ENCODE measurements at places on chromosomes 1 and 21. TPM values are rescaled to one million over a fixed set of nuclear protein-coding genes. Genes with fewer than 3 reads are reported as not detected.

The ITLN1 gene
- not detected for total RNA-seq

The CELA2A gene
- total RNA-seq: not detected

The NCAM2 gene
- 1.2 TPM for total RNA-seq

The LRRC7 gene
- not detected for total RNA-seq

The SCP2 gene
- total RNA-seq: 29.2 TPM

- no peak overlapping the region for H3K4me3 ChIP-seq
- no peaks in the 10 kb centered on the region for H3K4me1 ChIP-seq
- H3K27ac ChIP-seq: no peak overlapping the region
- DNase-seq: no peak
- no peaks in the 10 kb centered on the region for H3K36me3 ChIP-seq
Observed at GRCh38 chr1:2967881-2968280, 53.4 kb upstream of the ACTRT2 start.

- no peak for DNase-seq
- H3K36me3 ChIP-seq: no peaks in the 10 kb centered on the region
- H3K4me1 ChIP-seq: no peaks in the 10 kb centered on the region
- H3K27me3 ChIP-seq: no peaks in the 10 kb centered on the region
- H3K27ac ChIP-seq: no peak overlapping the region
- no peak overlapping the region for H3K4me3 ChIP-seq
Observed at GRCh38 chr21:35987475-35987874, 72.9 kb downstream of the SETD4 start.

DNA sequence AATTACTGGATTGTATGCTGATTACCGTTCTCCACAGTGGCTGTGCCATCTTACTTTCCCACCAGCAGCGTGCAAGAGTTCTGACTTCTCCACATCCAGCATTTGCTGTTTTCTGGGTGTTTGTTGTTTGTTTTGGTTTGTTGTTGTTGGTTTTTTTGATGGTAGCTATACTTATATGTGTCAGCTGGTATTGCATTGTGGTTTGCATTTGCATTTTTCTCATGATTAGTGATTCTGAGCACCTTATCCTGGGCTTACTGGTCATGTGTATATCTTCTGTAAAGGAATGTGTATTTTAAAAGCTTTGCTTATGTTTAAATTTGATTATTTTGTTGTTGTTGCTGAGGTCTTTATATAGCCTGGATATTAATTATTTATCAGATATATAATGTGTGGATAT lies 66.9 kb upstream of the MAP1LC3C start:
- no peaks in the 10 kb centered on the region for H3K4me1 ChIP-seq
- no peak overlapping the region for H3K27ac ChIP-seq
- no peaks in the 10 kb centered on the region for H3K27me3 ChIP-seq
- no peaks in the 10 kb centered on the region for H3K36me3 ChIP-seq
- DNase-seq: no peak
- H3K4me3 ChIP-seq: no peak overlapping the region

DNA sequence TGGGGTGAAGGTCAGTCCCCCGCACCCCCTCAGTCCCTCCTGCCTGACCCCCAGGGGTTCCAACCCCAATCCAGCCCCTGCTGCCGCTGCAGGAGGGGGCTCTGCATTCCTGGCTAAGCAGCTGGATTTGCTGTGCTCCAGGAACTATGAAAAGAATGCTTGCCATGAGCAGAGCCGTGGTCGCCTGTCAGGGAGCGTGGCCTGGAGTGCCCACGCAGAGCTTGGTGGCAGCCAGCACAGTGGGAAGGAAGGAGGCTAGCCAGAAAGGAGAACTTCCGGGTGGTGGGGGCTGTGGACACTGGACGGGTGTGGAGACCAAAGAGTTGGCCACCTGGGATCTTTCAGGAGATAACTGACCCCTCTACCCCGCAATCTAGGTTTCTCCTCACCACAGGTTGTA lies 5.6 kb downstream of the COL8A2 start:
- no peaks in the 10 kb centered on the region for H3K4me1 ChIP-seq
- no peak overlapping the region for H3K27ac ChIP-seq
- H3K36me3 ChIP-seq: no peaks in the 10 kb centered on the region
- no peak overlapping the region for H3K4me3 ChIP-seq

DNA sequence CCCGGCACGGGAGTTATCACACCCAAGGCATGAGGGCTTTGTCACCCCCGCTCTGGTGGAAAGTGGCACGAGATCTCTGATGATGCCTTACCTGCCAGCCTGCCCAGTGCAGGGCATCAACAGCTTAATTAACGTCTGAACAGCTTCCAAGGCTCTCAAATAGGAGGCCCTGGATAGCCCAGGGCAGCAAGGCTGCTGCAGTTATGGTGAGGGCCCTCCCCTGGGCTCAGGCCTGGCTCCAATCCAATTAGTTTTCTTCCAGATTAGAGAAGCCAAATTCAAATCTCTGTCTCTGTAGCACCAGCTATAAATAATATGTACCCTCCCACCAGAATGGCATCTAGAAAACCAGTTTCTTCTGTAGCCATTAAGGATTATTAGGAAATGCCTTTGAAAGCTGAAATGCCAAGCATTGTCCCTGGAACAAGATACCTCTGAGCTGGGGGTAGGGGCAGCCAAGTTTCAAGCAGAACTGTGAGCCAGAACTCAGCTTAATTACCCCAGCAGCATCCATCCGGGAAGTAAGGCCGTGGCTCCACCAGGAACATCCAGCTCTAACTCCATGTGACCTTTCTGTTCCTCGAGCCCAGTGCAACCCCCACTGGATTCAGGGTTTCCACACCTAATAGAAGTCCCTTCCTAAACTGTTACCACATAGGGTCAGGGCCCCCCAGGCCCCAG lies 12.5 kb downstream of the QSOX1 start:
- DNase-seq: peak; percentile 43
- H3K4me1 ChIP-seq: no peaks in the 10 kb centered on the region
- no peak overlapping the region for H3K4me3 ChIP-seq

DNA sequence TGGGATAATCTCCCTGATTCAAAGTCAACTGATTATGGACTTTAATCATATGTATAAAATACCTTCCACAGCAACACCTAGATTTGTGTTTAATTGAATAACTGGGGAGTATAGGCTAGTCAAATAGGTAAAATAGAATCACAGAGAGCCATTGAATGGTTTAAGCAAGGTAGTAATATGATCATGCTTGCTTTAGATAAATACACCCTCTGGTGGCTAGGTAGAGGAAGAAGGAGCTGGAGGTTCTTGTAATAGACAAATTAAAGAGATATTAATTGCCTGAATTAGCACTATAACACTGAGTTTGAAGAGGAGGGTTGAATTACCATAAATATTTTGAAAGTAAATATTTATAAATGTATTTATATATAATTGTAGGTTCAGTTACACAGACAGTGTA lies 40.3 kb downstream of the DIRAS3 start:
- DNase-seq: no peak
- H3K36me3 ChIP-seq: no peaks in the 10 kb centered on the region
- no peak overlapping the region for H3K4me3 ChIP-seq

GRCh38 chr1:58996341-58997059 lies 212.7 kb upstream of the JUN start:
- DNase-seq: no peak
- H3K27me3 ChIP-seq: no peaks in the 10 kb centered on the region
- H3K4me1 ChIP-seq: no peaks in the 10 kb centered on the region
- H3K27ac ChIP-seq: no peak overlapping the region

DNA sequence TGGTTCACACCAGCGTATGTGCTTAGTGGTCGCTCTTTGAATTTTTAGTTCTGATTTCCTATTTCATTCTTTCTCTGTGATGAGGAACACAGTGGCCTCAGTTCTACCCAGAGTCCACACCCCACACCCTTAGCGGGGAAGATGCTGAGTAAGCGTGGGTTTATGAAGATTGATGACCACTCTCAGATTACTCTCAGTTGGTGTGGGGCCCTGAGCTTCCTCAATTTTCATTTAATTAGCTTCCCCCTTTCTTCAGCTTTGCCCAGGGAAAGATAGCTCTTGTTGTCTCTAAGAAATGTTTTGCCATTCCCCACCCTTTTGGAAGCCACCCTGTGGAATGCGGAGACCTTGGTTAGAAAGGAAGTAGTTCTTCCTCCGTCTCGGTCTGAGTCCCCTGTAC lies 299.9 kb upstream of the PROX1 start:
- no peaks in the 10 kb centered on the region for H3K4me1 ChIP-seq
- H3K36me3 ChIP-seq: no peaks in the 10 kb centered on the region
- H3K4me3 ChIP-seq: no peak overlapping the region
- H3K27ac ChIP-seq: no peak overlapping the region

DNA sequence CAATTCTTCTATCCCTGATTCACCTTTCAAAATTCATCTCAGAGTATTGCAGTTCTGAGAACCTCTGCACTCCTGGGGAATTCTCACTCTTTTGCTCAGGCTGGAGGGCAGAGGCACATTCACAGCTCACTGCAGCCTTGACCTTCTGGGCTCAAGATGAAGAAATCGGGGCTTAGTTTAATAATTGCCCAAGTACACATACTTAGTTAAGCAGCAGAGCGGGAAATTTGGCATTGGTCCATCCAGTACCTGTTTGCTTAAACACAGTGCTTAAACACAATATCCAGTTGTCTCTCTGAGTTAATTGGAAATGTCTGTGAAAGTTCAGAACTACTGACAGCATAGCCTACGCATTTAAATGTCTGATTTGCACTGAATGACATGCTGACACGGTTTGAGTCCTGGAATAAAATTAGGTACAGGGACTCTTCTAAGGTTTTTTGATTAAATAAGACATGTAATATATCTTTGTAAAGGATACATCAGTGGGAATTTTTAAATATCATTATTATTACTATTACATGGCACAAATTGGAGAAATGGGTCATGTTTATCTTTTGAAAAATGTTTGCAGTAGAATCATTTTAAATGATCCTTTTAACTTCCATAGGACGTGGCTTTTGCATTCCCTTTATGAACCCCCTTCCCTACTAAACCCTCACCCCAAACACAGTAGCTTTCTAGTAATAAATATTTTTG lies 337.4 kb downstream of the SRGAP2C start:
- no peak for DNase-seq
- no peak overlapping the region for H3K4me3 ChIP-seq
- H3K36me3 ChIP-seq: no peaks in the 10 kb centered on the region
- no peaks in the 10 kb centered on the region for H3K27me3 ChIP-seq

Data from uterus (tissue), 4 donors.